ENCODE measurements at places on chromosomes 4 and X.

DNA sequence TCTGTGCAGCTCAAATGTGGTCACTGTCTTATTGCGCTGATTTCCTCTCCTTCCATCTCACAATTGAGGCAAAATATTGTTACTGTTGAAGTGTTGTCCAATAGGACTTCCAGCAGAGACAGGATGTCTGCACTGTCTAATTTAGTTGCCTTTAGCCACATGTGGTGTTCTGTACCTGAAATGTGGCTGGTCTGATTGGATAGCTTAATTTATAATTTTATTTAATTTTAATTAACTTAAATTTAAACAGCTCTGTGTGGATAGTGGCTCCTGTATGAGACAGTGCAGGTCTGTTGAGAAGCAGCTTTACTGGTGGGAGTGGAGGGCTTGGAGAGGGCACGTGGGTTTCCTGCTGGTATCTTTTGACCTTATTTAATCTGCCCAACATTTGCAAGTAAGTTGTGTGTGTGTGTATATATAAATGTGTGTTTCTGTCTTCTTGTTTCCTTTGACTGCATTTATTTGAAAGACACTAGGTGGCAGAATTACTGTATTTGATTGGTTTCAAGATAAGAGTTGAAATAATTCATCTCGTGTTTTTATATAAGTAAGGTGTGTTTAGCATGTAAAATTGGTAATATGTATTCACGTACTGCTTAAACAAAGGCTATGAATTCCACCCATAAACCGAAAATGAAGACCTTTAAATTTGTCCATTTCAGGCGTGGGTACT is 55.3 kb upstream of the MSANTD1 start:
- no peak for DNase-seq

- DNase-seq, result no peak
Measured at GRCh38 chr4:38605181-38605752, 58.7 kb upstream of the KLF3 start.

DNA sequence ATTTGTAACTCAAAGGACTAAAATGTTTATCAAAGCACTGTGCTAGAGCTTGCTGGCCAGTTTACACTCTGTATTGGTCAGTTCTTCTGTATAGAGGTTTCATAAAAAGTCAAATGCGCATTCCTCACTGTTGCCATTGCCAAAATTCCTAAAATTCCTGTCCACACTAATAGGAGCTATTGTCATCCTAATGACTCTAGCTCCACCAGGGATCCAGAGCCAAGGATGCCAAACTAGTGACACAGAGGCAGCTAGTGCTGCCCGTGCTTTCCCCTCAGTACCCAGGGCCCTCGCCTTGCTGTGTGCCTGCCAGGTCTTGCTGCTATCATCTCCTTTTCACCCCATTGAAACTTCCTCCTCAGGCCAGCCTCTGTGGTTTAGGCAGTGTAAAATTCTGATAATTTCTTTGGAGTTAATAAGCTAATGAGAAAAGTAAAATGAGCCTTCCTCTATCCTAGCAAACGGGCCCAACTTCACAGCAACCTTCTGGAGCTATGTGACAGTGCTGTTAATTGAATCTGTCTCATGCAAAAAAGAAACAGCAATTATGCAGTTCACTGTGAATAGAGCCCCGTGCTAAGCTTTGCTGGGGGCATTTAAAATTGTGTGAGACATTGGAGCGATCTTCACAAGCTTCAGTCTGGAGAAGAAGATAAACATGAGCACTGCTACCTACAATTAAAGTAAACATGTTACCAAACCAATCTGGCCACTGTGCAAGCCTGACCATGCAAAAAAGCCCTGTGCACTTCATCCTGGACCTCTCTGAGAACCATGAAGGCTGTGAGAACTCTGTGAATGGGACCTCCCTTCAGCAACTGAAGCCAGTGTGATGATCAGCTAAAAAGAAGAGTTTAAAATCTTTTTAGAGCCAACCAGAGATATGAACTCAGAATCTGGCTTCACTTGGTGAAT is 43.1 kb upstream of the FGF2 start:
- no peak for DNase-seq

DNA sequence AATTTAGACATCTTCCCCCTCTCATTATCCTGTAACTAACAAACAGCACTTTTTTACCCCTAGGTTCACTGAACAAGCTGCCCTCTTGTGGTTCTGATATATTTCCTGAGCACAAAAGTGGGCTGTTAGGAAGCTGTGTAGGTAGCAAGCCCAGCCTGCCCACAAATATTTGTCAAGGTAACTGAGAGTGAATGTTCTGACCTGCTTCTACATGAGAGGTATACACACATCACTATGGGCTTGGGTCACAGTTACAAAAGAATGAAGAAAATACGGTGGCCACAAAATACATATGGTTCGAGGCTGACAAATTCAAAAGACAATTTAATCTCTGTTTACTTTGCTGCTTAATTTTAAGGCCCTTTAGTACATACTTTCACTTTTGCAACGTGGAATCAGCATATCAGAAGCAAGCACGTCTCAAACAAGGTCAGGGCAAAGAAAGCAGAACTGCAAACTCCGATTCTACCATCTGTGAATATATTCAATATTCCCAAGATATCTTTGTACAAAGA is 78.7 kb downstream of the RBM47 start:
- DNase-seq, result no peak

DNA sequence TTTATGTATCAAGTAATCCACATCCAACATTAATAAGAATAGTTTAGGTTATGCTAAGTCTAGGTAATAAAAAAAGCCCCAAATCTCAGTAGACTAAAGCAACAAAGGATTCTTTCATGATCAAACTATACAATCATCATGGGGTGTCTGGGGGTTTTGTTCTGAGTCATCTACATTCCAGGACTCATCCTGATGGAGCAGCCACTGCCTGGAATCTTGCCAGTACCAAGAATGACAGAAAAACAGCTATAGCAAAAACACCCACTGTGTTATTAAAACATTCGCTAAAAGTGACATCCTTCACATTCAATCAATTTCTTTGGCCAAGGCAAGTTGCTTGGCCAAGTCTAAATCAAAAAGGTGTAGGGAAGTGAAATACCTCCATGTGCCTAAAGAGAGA is 3.9 kb upstream of the ARHGEF38 start:
- no peak for DNase-seq

GRCh38 chr4:158999166-158999682 is 103.7 kb upstream of the RAPGEF2 start:
- no peak for DNase-seq

GRCh38 chr4:131388277-131388676 is 1760.8 kb upstream of the PCDH10 start:
- DNase-seq, result no peak

GRCh38 chr4:87962398-87963146 is 12.9 kb upstream of the SPP1 start:
- DNase-seq, result no peak
